Activated CD8-positive, alpha-beta memory T cell treated with anti-CD3 and anti-CD28 coated beads for 24 hours (primary cell): ENCODE measurements at places on chromosomes 12 and 14.

- DNase-seq, result no peak
Measured at GRCh38 chr14:88597601-88598000, 34.8 kb downstream of the ZC3H14 start.

GRCh38 chr12:92044435-92044834 is 101.2 kb downstream of the BTG1 start:
- DNase-seq, result no peak

DNA sequence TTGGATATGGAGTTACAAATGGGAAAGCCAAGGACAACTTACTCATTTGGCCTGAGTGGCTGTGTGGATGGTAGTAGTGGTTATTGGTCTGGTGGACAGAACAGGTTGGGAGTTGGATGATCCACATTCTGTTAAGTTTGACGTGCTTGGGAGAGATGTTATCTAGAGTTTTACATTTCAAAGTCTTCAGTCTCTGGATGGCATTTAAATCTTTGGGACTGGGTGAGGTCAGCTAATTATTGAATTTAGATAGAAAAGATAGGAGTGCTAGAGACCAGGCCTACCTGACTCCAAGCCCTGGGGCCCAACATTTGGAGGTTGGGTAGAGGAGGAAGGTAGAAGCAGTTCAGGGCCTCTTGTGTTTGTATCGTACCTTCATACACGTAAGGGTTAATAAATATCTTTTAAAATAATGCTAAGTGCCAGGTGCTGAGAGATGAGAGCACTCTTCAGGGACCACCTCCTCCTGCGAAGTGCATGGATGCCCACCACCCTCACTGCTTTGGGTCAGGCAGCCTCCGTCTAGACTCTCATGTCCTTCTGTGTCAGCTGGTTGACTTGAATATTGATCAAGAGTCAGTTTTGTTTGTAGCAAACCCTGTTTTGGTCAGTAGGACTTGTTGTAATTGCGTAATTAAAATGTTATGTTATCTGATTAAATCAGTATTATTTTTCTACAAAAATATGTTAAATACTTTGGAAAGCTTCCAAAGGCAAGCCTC is 460.4 kb upstream of the RGS6 start:
- DNase-seq, result no peak

DNA sequence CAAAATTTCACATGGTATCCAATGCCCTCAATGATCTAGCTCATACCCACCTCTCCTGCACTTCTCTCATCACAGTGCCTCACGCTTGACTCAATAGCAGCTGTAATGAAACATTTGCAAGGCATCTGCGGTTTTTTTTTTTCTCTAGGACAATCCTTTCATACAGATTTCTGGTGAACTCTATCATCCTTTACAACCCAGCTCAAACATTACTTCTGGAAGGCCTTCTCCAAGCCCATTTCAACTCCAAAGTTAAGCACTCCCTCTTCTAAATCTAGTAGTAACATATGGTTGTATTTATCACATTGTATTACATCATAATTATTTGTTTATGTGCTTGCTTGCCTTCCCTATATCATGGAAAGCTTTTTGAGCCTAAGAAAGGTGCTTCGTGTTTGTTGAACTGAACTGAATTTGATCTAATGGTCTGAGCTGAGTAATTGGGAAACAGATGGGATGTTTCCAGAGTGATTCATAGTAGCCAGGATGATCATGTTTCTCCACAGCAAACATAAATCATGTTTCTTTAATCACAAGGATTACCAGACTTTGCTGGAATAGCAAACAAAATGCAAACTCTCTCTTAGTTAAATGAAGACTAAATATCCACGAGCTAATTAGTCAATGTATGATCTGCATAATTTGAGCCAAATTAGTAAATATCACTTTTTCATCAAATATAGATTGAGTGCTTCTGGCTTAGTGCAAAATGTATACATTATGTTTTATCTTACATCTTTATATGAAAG is 14.3 kb downstream of the CFL2 start:
- DNase-seq, result no peak

- peak; percentile 26 for DNase-seq
Measured at GRCh38 chr12:52627395-52628110, 9.2 kb upstream of the KRT73 start.

DNA sequence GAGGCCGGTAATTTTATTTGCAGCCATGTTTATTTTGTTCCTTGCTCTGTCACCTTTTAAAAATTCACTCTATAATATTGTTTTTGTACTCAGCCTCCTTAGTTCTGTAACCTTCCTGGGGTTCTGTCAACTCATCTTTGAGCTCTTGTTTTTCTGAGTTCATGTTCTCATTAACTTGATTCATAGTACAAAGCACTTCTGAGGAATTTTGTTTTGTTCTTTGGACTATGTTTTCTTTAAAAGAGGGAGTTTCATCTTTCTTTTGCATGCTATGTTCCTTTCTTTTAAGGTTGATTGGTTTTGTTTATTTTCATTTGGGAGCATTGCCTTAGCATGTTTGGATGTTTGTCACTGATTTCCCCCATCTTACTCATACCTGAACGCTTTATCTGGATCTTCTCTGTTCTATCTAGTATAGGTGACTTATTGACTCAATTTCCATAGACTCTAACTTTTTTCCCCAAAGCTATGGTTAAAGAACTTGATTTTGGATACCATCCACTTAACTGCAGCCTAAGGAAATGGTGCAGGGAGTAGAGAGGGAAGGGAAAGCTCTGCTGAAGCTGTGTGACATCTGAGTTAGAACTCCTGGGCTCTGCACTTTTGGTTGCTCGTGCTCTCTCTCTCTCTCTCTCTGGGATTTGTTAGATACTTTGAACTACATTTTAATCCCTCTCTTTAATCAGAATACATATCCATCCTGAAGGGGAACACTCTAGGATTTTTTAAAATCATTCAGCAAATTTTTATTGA is 268.5 kb downstream of the PAWR start:
- DNase-seq, result no peak

- DNase-seq, result no peak
Measured at GRCh38 chr12:39102474-39103209, 197.3 kb upstream of the CPNE8 start.

- DNase-seq, result no peak
Measured at GRCh38 chr14:104155513-104155912, 17.1 kb downstream of the KIF26A start.

DNA sequence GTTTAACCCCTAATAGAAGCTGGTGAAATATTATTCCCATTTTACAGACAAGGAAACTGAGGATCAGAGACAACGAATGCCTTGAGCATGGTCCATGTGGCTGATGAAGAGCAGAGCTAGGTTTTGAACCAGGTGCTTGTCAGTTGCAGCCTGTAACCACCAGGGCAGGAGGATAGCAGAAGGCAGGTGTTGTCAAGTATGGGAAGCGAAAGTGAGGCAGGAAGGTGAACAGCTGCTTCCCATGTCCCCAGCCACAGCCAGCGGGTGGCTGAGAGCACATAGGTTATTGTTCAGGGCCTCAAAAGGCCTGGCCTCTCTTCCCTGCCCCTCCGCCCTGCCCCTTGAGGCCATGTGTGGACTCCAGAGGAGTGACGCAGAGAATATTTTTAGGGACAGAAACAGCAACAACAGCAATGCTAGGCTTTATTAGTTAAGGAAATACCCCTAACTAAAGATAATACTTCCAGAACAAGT is 39.6 kb downstream of the IQSEC3 start:
- DNase-seq, result no peak

DNA sequence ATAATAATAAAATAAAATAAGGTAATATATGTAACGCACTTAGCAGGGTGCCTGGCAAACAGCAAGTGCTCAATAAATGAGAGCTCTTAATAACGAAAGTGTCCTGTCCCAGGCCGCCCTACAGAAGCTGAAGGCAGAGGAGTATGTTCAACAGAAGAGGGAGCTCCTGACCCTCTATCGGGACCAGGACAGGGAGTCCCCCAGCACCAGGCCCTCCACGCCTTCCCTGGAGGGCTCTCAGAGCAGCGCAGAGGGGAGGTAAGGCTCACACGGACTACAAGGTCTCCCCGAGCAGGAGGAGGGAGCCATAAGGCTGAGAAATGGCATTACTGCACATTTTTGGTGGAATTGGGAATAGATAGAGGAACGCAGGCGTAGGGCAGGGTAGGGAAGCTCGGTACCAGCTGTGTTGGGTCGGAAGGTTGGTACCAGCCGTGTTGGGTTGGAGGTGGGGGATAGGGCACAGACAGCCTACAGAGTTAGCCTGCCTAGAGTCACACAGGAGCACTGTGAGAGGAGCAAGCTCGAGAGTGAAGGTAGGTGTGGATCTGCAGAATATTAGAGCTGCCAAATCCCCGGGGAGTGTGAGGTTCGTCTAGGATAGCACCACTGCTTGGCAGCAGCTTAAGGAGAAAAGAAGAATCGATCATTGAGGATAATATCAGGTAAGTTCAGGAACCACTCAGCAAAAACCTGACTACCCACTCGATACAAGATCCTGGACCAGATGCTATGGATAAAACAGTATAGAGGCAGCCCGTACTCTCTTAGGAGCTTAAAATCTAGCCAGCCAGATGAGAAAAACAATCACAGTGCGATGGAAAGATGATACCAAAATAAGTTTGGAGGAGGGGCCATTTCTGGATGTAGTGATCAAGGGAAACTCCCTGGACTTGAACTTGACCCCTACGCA is 15.3 kb downstream of the TNFRSF1A start:
- DNase-seq, result no peak

DNA sequence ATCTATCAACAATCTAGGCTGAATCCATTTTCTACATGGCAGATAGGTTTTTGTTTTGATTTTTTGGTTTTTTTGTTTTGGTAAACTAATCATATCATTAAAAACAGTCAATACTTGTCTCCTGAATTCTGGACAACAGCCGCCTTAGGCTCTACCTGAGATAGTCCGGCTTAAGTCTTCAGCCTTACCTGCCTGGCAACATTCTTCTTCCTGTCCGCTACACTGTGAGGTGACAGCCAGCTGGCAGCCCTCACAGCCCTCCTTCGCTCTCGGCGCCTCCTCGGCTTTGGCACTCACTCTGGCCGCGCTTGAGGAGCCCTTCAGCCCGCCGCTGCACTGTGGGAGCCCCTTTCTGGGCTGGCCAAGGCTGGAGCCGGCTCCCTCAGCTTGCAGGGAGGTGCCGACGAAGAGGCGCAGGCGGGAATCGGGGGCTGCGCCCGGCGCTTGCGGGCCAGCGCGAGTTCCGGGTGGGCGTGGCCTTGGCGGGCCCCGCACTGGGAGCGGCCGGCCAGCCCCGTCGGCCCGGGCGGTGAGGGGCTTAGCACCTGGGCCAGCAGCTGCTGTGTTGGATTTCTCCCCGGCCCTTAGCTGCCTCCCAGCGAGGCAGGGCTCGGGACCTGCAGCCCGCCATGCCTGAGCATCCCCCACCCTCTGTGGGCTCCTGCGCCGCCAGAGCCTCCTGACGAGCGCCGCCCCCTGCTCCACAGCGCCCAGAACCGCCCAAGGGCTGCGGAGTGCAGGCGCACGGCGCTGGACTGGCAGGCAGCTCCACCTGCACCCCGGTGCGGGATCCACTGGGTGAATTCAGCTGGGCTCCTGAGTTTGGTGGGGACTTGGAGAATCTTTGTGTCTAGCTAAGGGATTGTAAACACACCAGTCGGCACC is 49.0 kb downstream of the MDGA2 start:
- DNase-seq, result no peak

DNA sequence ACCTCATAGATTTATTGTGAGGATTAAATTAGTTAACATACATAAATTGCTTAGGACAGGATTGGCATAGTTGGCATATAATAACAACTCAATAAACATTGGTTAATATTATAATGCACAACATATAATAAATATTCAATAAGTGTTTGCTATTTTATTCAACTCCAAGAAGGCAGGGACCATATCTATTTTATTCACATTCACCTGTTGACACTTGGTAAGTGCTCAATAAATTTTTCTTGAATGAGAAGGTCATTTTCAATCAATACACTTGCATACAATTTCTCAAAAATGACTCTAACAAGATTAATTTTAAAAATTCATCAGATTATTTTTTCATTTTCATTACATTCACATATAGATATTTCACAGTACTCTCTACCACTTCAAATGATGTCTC is 12.4 kb upstream of the NUP107 start:
- DNase-seq, result no peak

- DNase-seq, result peak; percentile 61
Measured at GRCh38 chr14:95533391-95533821, 1.4 kb upstream of the GLRX5 start.

- no peak for DNase-seq
Measured at GRCh38 chr14:61211476-61212255, 69.5 kb downstream of the TMEM30B start.

DNA sequence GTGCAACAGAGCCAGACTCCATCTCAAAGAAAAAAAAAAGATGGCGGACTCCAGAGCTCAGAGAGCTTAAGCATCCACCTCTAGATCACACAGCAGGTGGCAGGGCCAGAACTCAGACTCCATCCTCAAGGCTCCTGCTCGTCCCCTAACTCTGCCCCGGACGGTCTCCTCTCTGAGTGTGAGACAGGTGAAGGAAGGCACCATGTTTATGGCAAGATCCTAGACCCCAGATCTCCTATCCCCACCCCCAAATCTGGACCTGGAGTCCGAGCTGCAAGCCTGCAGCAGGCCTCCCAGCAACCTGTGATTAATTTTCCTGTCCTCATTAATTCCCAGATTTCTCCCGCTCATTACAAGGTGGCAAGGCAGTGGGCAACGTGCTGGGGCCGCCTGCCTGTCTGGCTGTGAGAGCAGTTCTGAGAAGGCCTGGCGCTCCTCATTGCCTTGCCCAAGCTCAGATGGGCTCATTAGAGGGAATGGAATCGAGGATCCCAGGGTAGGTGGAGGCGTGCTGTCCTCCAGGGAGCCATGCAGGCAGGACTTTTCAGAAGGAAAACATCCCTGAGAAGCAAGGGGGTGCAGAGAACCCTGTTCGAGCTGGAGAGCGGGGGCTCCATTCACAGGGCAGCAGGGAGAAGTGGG is 296.6 kb upstream of the RTL1 start:
- no peak for DNase-seq

- DNase-seq, result no peak
Measured at GRCh38 chr12:11798006-11798708, 148.7 kb downstream of the ETV6 start.

DNA sequence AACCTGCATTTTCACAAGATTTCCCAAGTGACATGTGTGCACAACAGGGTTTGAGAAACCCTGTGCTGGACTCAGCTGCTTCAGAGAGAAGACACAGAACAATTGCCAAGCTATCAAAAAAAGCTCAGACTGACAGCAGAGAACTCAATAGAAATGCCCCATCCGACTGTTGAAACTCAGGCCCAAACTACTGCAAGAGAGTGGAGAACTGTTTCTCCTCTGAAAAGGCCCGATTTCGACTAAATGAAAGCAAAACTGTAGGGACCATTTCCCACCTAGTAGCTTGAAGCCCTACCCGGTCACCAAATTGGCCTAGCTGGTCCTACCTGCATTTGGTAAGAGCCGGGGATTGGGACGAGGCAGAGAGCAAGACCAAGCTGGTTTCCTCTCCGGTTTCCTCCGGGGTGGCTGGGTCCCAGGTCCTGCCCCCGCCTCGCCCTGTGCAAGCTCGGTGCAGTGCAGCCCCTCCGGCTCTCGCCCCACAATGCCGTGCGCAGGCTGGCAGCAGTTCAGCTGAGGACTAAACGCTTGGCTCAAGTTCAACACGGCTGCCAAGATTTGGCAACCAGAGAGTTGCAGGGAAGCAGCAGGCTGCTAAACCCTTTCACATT is 1180.6 kb downstream of the VRK1 start:
- DNase-seq, result peak; percentile 91
